ENCODE measurements at places on chromosomes 1 and 21. TPM values are rescaled to one million over a fixed set of nuclear protein-coding genes. Genes with fewer than 3 reads are reported as not detected.

DISC1 gene
- polyA plus RNA-seq = 0.13 TPM

FMO2 gene
- 0.34 TPM for polyA plus RNA-seq

OR14K1 gene
- not detected for polyA plus RNA-seq

NCMAP gene
- polyA plus RNA-seq = not detected

LMOD1 gene
- 0.34 TPM for polyA plus RNA-seq

S100A3 gene
- polyA plus RNA-seq = not detected

AMY2A gene
- polyA plus RNA-seq = 6.9 TPM

OTUD7B gene
- polyA plus RNA-seq = 3.5 TPM

CBR3 gene
- polyA plus RNA-seq = 2.6 TPM

GJA9 gene
- not detected for polyA plus RNA-seq

RHCE gene
- 2.1 TPM for polyA plus RNA-seq

ALG6 gene
- polyA plus RNA-seq = 13.6 TPM

NTNG1 gene
- polyA plus RNA-seq = 9.0 TPM

ZBTB17 gene
- polyA plus RNA-seq = 2.6 TPM

SLC1A7 gene
- polyA plus RNA-seq = not detected

SLC19A1 gene
- 0.38 TPM for polyA plus RNA-seq

GBP7 gene
- not detected for polyA plus RNA-seq

WNT9A gene
- not detected for polyA plus RNA-seq

All from Purkinje cell (primary cell).